ENCODE measurements at places on chromosomes 3 and 15. TPM values are rescaled to one million over a fixed set of nuclear protein-coding genes. Genes with fewer than 3 reads are reported as not detected.

SST gene
- total RNA-seq, result 1.6 TPM

SLC25A36 gene
- total RNA-seq, result 45.1 TPM

EXD1 gene
- not detected for total RNA-seq

SKOR1 gene
- 0.11 TPM for total RNA-seq

WDR49 gene
- total RNA-seq, result not detected

CYP11A1 gene
- 0.25 TPM for total RNA-seq

NOX5 gene
- total RNA-seq, result 0.11 TPM

MST1R gene
- not detected for total RNA-seq

DNA sequence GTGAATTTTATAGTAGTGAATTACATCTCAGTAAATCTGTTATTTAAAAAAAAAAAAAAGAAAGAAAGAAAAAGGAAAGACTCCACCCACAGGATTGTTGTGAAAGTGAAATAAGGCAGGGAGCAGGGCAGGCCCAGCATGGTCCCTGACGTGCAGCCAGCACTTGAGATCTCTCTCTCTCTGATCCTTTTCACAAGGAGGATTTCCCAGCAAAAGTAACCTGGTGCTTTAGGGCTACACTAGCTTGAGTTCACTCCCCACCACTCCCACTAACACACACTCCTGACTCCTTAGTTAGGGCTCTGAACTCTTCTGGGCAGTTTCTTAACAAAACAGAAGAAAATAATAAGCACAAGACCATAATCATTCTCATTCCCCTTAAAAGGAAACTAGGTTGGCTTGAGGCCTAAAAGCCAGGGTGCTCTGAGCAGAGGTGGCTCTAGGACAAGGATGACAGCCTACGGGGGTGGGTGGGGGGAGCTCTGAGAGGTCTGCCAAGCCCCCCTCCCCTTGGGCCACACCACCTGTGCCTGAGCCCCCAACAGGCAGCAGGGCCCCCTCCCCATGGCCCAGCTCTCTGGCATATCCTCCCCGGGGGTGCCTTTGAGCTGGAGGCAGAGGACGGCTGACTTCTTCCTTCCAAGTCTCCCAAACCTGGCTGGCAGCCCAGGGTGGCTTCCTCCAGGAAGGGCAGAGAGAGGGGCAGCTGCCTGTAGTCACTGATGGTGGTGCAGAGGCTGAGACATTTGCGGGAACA lies 856 bp downstream of the TMEM40 start:
- DNase-seq, result peak; percentile 83

DNA sequence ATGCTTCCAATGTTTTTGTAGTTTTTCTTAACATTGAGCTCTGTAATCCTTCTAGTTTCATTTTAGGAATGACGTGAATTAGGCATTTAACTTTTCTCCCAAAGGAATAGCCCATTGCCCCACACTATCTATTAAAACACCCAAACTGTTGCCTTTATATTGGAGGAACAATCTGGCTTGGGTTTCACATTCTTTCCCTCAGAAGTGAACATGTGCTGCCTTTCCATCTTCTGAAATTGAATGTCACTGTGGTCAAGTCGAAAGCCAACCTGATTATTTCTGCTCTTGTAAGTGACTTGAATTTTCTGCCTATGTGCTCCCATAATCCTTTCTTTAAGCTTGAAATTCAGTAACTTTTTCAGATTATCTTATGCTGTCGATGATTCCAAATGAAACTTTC lies 214.5 kb downstream of the SLC9A9 start:
- DNase-seq, result no peak

GRCh38 chr15:38699633-38700230 lies 135.1 kb upstream of the RASGRP1 start:
- peak; percentile 73 for DNase-seq

DNA sequence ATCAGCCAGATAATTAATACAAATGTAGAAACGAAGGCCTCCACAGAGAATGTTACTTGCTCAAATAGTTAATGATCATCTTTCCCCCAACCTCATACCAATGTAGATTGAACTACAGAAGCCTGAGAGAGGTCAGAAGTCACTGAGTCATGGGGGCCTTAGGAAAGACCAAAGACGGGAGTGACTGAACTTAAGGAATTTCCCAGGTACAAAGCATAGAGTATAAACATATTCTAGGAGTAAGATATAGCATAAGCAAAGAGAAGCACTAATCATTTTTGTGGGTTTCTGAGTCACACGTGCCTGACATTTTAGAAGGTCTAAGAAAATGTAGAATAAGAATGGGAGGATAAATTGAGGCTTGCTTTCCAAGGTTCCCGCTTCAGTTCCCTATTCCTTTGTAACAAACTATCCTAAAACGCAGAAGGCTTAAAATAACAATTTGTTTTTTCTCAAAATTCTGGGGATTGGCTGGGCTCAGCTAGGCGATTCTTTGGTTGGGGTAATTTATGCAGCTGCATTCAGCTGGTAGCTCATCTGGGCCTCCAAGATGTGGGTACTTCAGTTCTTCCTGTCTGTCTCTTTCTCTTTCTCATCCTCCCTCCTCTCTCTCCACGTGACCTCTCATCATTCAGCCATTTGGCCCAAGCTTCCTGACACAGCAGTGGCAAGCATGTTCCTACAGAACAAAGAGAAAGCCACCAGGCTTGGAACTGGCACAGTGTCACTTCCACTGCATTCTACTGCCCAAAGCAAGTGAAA lies 422.6 kb downstream of the FOXP1 start:
- no peak for DNase-seq

DNA sequence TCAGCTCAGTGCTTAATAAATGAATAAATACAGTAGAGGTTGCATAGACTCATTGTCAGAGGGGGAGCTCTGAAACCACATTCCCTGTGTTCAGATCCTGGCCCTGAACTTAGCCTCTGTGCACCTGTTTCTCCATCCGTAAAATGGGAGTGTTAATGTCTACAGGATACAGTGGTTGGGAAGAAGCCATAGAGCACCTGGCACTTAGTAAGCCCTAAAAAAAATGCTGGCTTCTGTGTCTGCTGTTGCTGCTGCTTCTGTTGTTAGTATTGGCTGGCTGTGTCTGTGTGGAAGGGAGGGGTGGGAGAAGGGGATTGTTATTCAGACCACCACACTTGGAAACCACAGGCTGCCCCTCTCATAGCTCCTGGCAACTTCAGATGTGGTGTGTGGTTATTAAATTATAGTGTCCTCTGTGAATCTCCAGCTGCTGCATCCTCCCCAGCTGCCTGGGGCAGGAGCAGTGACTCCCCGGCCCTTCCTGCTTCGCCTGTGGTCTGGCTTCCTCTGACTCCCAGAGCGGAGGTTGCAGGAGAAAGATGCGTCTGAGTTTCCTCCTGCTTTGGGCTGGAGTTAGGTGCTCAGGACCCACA lies 31.0 kb downstream of the FGD5 start:
- no peak for DNase-seq

- peak; percentile 82 for DNase-seq
Observed at GRCh38 chr3:55468251-55468650, 18.9 kb downstream of the WNT5A start.

GRCh38 chr15:55823699-55824340 lies 80.9 kb upstream of the PRTG start:
- DNase-seq, result peak; percentile 33

GRCh38 chr3:194686414-194686815 lies 732 bp downstream of the FAM43A start:
- DNase-seq, result no peak

DNA sequence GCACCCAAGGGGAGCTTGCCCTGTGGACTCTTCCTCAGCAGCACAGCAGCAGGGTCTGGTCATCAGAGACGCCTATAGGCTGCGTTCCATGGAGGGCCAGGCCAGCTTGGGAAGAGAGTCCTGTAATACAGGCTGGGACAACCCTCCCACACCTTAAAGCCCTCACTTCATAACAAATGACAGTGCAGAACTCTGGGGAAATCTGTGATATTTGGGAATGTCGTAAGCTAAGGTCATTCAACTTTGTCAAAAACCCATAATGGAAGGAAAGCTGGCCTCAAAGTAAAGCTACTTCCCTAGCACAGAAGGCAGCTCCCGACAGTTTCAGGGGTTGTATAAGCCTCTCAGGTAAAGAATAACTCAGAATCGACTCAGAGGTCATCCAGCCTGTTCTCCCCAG lies 133.1 kb downstream of the MEGF11 start:
- DNase-seq, result no peak

- DNase-seq, result no peak
Observed at GRCh38 chr3:20073683-20074082, 33.4 kb downstream of the KAT2B start.

GRCh38 chr3:59422312-59422711 lies 372.5 kb upstream of the CFAP20DC start:
- peak; percentile 77 for DNase-seq

- no peak for DNase-seq
Observed at GRCh38 chr3:193033226-193033780, 115.6 kb upstream of the MB21D2 start.

GRCh38 chr15:29623116-29623639 lies 199.1 kb downstream of the TJP1 start:
- no peak for DNase-seq

All from GM23248 (cell line).